ENCODE measurements at places on chromosomes 5 and 9. TPM values are rescaled to one million over a fixed set of nuclear protein-coding genes. Genes with fewer than 3 reads are reported as not detected.

- DNase-seq = no peak
These were observed 33.1 kb downstream of the LVRN start for GRCh38 chr5:115995351-115995750.

Gene DBN1
- total RNA-seq = 1.2 TPM

- no peak for DNase-seq
These were observed 31.1 kb upstream of the TRIM14 start for GRCh38 chr9:98150164-98150563.

GRCh38 chr5:57316798-57317327 is 143.0 kb downstream of the GPBP1 start:
- DNase-seq = no peak

GRCh38 chr9:135073081-135073740 is 14.3 kb upstream of the OLFM1 start:
- no peak for DNase-seq

GRCh38 chr9:36318212-36318802 is 60.1 kb upstream of the GNE start:
- DNase-seq = no peak

Gene LVRN
- not detected for total RNA-seq

- DNase-seq = no peak
These were observed 242.6 kb downstream of the DRD1 start for GRCh38 chr5:175201393-175201792.

DNA sequence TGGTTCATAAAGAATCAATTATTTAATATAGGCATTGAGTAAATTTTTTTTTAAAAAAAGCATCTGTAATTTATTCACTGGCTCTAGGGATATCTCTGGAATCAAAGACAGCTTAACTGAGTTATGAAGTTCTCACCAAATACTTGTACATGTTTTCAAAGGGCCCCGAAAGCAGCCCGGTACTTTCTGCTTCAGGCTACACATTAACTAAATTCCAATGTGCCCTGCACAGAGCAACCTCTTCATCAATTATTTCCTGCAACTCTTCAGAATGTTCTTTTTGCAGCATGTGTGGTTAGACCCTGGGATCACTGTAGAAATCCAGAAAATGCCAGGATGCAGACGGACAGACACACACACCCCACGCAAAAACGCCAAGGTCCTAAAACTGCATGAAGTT is 209.0 kb downstream of the EFNA5 start:
- no peak for DNase-seq

- DNase-seq = no peak
These were observed 146.2 kb upstream of the LRRTM2 start for GRCh38 chr5:139021346-139021745.

DNA sequence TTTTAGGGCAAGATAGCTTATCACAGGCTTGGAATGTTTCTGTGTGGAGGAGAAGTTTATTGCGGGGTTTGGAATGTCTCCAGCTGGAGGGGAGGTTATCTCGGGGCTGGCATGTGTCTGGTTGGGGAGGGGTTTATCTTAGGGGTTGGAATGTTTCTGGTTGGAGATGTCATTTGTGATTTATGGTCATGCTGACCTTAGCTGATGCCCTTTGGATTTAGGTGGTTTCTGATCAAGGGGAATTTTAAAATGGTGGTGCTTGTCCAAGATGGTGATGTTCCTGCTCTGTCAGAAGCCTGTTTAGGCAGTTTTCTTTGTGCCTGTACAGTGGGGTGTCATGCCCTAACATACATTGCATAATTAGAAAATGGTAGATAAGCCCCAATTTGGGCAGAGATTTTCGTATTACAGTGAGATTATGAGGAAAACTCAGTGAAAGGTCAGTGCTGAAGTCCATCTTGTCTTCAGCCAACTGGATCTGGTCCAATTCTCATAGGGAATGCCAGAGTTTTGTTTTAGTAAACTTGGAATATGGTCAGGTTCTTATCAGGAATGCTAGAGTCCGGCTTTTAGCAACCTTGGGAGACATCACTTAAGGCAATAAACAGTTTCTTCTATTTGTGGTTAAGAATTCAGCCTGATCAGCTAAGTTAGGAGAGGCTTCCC is 14.3 kb downstream of the CDK20 start:
- no peak for DNase-seq

- DNase-seq = no peak
These were observed 31.7 kb downstream of the MAPKAP1 start for GRCh38 chr9:125674981-125675973.

Gene C9orf153
- total RNA-seq = 0.92 TPM

Gene PTPRD
- not detected for total RNA-seq

Gene KCNIP1
- total RNA-seq = not detected

DNA sequence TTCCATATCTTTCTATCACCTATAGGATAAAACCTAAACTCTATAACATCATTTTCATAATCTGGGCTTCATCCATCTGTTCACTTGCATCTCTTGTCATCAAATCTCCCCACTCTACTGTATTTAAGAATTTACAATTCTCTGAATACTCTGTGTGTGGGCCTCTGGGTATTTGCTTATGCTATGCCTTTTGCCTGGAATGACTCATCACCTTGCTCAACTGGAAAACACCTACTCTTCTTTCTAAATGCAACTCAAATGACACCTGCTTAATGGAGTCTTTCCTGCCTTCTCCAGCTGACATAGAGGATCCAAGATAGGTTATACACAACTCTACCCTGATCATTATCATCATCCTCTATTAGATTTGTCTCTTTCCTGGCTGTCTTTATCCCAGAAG is 421.7 kb downstream of the SPATA31D1 start:
- DNase-seq = no peak

DNA sequence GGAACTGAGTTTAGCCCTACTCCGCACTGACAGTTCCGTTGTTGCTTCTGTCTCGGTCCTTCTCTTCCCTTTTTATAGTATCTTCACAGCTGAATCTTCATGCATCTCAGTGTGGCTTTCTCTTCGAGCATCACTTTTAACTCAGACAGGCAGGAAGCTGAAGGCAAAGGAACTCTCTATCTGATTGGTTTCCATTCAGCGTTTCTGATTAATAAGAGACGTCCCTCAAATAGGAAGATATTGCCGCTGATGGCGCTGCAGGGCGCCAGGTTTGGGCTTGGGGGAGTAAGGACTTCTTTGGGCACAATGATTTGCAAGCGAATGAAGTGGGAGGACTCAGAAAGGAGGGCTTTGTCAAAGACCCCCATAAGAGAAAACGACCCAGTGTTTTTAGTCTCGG is at the start of gene CDH9:
CDH9 (minus strand) TSS at position 111 of the 400 bp plus-strand sequence. CDS start 50,253 bp downstream, outside the sequence.
- DNase-seq = no peak

Gene LHX2
- total RNA-seq = not detected

DNA sequence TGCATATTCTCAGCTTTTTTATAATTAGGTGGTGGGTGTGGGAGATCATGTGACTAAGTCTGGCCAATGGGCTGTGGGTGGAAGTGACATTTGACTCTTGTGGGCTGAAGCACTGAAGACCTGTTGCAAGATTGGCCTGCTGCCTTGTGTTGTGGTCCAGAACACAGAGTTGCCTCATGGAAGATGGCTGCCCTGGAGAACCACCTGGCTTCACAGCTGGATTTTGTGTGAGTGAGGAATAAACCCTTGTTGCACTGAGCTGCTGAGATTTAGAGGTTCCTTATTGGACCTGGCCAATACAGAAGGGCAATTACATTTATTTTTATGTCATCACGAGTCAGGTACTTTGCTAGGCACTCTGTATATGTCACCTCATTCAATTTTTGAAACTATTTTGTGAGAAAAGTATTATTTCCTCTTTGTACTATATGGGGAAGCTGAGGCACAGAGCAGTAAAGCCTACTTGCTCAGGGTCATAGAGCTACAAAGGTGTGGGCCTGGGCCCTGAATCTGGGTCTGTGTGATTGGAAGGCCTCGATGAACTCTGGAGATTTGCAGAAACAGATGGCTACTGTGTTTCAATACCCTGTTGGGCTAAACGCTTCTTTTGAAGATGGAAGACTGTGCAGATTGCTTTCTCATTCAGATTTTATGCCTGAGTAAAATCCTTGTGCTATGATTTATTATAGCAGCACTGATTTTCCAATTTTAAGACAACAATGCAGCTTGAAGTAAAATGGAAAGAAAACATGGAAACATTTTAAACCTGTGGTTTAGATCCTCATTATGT is 71.2 kb upstream of the TBC1D2 start:
- DNase-seq = no peak

DNA sequence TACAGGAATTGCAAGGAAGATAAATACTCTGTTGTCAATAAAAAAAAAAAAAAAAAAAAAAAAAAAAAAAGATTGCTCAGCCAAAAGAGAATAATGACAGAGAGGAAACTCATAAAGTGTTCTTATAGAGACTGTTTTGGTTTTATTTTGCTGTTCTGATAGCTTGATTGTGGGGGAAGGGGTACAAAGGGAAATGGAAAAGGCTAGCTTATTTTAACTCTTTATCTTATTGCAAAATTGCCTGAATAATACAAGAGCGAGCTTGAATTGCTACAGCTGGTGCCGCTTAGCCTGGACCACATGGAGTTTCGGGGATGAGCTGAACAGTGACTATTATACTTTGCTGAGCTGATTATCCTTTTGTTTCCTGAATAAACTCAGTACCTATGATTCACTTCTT is 31.0 kb upstream of the SHISAL2B start:
- no peak for DNase-seq

DNA sequence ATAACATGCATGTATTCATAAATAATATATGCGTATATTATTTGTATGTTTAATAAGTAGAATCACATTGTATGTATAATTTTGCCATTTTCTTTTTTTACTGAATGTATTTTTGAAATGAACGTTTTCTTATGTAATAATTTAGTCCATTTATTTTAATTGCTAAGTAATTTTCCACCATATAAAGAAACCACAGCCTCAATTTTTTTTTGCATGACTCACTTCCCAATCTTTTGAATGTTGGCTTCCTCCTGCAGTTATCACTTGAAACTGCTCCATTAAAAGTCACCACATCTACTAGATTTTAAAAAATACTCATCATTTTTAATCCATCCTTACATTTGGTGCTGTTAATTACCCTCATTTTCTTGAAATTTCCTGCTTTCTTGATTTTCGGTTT is 363.3 kb upstream of the MEF2C start:
- no peak for DNase-seq

DNA sequence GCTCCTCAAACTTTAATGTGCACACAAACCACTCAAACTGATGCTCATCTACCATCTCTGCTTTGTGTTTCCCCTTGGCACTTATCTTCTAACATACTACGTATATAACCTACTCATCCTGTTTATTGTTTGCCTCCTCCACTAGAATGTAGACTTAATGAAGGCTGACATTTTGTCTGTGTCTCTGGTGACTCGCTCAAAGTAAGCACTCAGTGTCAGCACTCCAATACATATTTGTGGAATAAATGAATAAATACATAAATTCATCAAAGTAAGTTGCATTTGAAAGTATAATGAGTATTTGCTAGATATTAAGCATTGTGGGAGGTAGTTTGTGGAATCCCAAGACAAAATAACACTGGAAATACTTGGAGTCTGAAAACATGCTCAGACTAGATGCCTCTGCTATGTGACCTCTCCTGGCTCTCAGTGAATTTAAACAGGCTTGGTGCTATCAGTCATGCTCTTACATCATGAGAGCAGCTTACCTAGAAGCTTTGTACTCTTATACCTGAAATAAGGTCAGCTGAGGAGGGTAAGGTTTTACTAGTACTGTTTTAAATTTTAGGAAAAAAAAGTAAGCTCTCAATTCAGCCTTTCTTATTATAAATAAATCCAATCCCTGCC is 37.0 kb upstream of the RANBP6 start:
- no peak for DNase-seq

GRCh38 chr5:111214052-111214742 is 10.0 kb upstream of the CAMK4 start:
- no peak for DNase-seq

DNA sequence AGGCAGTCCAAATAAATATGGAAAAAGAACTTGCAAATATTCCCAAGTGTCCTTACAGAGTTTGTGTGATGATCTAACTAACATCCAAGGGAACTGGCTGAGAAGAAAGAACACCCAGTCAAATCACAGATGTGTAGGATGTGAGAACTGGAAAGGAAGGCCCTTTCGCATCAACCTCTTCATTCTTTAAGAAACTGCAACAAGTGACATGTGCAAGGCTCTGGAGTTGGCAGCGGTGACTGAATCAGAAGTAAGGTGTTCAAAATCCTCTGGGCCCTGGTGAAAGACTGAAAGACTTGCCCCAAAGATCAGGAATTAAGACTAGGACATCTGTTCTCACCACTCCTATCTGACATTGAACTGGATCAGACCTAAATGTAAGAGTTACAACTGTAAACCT is 88.7 kb downstream of the RAPGEF1 start:
- DNase-seq = no peak

- DNase-seq = no peak
These were observed 100.0 kb upstream of the IL6ST start for GRCh38 chr5:56094579-56095361.

DNA sequence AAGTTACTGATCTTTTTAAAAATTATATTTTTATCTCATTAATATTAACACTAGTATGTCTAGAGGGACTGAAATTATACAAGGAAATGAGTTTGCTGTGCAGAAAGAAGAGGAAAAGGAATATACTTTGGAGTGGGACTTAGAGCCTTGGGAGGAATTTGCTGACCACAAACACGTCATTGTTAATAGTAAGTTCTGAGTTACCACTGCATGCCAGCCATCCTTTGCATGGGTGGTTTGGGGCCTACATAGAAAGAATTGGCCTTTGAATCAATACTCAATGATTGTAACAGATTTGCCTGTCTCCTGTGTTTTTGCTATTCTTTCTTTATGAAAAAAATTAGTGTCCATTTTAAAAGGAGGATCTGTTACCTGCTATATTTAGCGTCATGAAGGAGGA is 232.6 kb upstream of the TNC start:
- no peak for DNase-seq

DNA sequence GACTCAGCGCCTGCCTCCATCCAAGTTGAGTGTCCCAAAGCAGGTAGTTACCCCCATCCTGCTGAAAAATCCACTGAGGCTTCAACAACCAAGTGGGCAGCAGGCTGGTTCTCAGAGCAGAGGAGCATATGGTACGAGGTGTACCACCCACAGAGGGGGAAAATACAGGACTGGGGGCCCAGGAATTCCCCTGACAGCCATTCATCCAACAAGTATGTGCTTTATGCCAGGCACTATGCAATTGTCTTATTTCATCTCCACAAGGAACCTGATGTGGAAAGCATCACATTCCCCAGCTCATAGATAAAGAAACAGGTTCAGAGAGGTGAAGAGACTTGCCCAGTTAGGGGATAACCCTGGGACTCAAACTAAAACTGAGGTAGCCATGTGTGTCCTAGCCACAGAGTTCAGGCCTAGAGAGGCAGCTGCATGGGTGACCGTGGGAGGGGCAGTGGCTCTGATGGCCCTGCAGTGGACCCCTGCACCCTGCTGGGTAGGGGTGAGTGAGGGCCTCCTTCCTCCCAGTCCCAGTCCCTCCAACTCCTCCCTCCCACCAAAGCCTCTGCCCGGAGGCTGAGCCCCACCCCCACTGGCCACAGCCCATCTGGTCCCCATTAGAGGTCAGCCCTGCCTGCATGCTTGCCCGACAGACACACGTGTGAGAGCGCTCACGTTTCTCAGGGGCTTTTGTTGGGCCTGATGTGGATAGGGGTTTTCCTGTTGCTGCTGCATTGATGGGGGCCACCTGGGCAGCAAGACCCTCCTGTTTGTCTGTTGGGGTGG is 11.5 kb downstream of the PDLIM4 start:
- no peak for DNase-seq

Gene CDO1
- total RNA-seq = not detected

Gene LRRC19
- not detected for total RNA-seq

Measured in T-helper 17 cell (primary cell).